ENCODE measurements at places on chromosomes 3 and 15.
A peak's percentile ranks its signal among the peaks of the same experiment; 100 is the strongest.

DNA sequence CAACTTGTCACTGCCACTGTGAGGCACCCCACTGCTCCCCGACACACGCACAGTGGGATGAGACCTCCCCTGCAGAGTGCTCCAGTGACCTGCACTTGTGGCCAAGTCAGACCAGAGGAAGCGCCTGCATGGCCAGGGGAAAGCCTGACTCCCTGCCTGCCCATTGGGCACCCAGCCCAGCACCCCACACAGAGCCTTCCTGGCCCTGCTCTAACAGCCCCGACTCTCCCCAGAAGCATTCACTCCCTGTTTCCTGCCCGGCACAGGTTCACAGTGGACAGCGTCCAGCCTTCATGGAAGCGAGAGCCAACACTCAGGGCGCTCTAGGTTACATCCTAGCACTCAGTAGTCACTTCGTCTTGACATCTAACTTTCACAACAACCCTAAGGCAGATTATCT, 27.8 kb downstream of the RBPMS2 start:
- no peak for DNase-seq

DNA sequence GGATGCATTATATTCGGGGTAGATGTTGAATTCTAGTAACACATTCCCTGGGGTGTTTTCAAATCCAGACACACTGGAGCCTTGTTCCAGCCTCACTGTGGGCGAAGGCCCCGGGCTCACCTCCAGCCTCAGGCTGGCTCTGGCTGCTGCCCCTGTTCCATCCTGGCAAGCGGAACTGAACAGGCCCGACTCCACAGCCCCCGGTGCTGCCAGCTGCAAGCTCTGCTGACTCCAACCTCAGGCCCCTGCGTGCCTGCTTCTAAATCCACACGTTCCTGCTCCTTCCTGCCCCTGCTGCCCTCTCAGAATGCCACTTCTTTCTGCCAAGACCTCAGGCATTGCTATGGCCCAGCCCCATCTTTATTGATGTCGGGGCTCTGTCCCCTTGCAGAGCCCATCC, 90.6 kb downstream of the LIPC start:
- DNase-seq, result no peak

GRCh38 chr3:64988188-64988587, 300.4 kb upstream of the ADAMTS9 start:
- DNase-seq, result peak; percentile 32

DNA sequence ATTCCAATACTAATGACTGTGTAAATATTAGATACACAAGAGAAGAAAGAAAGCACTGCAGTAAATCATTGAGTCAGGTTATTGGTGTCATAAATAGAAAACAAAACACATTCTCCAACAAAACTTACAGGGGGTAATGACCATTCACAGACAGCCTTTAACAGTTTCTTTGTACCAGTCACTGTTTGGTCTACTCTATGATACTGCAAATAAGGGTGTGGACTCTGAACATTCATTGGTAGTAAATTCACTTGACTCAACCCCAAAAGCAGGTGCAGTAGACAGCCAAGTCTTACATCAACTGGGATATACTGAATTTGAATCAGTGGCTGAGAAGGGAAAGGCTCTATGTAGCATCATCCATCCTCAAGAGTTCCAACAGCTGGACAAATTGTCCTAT, 463.5 kb downstream of the FOXP1 start:
- DNase-seq, result no peak

DNA sequence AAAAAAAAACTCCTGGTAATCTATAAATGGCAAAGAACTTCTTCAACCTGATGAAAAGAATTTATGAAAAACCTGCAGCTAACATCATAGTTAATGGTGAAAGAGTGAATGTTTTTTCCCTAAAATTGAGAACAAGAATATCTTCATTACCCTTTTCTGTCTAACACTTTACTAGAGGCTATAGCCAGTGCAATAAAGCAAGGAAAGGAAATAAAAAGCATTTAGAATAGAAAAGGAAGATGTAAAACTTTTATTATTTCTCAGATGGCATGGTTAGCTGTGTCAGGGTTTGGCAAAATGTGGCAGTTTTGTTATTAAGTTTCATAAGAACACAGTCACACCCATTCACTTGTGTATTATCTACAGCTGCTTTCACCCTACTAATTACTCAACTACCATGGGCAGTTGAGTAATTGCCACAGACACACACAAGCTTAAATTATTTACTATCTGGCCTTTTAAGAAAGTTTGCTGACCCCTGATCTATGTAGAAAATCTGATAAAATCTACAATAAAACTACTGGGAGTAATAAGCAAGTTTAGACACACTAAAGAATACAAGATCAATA, 465.1 kb downstream of the MAGI1 start:
- DNase-seq, result no peak

All from fibroblast of mammary gland (primary cell).